ENCODE measurements at places on chromosomes 4 and X.

- DNase-seq = no peak
These were observed 131.5 kb downstream of the PRSS12 start for GRCh38 chr4:118221227-118221800.

- DNase-seq = no peak
These were observed 8.2 kb upstream of the TEX11 start for GRCh38 chrX:70916754-70917153.

GRCh38 chr4:78313754-78314120 lies 237.8 kb upstream of the ANXA3 start:
- DNase-seq = no peak

DNA sequence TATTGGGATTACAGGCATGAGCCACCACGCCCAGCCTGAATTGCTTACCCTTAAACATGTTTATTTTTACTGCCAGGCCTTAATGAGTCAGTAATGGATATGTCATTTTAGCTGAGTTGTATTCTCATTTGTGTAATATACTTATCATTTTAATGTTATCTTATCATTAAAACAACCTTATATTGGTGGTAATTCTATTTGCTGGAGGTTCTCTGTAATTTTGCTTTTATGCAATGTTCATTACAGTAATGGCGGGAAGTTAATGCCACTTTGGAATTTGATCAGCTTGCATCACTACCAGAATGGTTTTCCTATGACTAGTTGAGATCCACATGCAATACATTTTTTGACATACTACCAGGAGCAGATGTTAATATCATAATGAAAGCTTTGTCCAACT lies 6.3 kb upstream of the PGAM4 start:
- DNase-seq = no peak

DNA sequence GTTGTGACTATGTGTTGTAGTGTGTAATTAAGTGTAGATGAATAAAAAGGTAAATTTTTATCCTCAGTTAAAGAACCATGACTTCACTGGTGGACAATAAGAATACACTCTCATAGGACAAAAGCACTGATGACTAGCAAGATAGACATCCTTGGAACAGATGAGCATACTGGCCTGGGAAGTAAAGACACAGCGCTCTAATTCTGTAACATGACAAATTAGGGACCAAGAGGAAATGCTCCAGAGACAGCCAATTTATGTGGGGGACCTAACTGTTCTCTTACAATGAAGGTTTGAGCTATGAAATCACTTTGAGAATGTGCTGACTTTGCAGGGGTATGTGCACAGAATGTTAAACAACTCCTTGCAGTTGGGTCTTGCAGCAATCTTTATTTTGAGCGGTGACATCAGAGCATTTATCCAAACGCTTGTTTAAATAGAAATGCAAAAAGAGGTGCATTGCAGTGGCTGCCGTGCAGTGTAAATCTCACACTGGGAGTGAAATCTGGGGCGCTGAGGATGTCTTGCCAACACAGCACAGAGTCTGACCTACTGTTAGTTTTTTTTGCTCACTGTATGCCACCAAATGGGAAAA lies 109.3 kb downstream of the MAGEC2 start:
- no peak for DNase-seq

- DNase-seq = no peak
These were observed 3.3 kb downstream of the ING2 start for GRCh38 chr4:183507925-183508696.

- DNase-seq = no peak
These were observed 880.6 kb upstream of the FRG1 start for GRCh38 chr4:189060104-189060503.

- DNase-seq = no peak
These were observed 331.0 kb upstream of the EMCN start for GRCh38 chr4:100848841-100849240.

GRCh38 chr4:168569931-168570276 lies 73.1 kb downstream of the PALLD start:
- no peak for DNase-seq

DNA sequence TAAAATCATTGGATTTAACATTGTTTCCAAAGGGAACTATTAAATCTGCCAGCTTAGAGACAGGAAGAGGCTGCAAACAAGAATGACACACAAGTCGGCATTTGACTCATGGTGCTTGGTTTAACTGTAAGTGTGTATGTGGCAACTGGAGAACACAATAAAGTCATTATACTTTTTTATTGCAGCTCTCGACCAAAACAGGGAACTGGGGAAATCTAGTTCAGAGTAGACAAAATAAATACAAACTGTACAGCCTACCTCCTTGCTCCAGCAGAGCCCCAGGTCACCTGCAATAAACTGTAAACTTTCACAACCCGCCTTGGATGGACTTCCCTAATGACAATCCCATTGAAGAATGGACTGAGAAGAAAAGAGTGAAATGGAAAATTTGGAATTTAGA lies 24.0 kb downstream of the NPY5R start:
- no peak for DNase-seq

GRCh38 chr4:155603360-155603891 lies 63.2 kb upstream of the GUCY1A1 start:
- no peak for DNase-seq
